ENCODE measurements at places on chromosomes 13 and 19.

- no peak for DNase-seq
These were observed 277.6 kb upstream of the DACH1 start for GRCh38 chr13:72144636-72145035.

GRCh38 chr19:22523940-22524339 is 101.8 kb upstream of the ZNF98 start:
- no peak for DNase-seq

DNA sequence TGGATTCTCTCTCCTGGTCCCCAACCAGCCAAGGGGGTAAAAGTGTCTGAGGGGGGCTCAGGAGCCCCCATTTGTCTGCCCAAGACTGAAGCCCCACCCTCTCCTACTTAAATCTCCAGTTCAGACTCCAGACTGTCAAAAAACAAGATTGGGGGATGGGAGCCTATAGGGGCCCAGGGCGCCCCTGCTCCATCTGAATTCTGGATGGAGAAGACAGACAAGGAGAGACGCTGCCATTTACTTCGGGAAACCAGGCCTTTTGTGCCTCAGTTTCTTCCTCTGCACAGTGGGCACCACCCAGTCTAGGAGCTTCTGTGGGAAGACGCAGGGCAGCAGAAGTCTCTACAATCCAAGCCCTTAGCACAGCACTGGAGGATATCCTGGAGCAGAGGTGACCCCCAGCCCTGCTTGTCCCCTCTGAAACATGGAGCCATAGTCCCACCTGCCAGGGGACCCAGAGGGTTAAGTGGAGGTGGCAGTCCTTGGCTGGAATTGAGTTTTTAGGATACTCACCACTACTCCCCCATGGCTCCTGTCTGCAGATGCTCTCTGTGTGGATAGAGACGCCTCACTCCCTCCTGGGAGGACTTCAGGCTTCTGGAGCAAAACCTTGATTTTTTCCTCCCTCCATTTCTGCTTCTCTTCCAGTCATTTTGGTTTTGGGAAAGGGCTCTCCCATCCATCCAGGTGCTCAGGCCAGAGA is 1.7 kb upstream of the CRLF1 start:
- no peak for DNase-seq

GRCh38 chr13:41905600-41906254 is 55.2 kb downstream of the VWA8 start:
- no peak for DNase-seq

GRCh38 chr13:67095621-67096020 is 134.5 kb downstream of the PCDH9 start:
- DNase-seq: no peak

DNA sequence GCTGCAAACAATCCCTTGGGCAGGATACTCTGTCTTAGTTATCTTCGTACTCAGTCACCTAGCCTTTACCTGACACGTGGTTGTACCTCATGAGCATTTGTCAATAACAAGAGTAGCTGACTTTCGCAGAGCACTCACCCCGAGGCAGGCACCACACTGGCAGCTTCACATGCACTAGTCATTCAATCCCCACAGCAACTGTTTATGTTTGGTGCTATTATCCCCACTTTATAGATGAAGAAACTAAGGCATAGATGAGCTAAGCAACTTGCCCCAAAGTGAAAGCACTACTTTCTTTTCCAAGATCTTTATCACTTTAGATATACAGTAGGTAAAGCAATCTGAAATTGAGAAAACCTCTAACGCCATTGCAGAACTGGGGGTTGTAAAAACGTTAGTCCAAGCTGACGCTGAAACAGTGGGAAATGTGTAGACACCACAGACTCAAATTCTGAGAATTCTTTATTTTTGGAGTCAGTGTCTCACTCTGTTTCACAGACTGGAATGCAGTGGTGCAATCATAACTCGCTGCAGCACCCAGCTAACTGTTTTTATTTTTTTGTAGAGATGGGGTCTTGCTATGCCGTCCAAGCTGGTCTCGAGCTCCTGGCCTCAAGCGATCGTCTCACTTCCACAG is 446.0 kb downstream of the FOXO1 start:
- DNase-seq: peak; percentile 20

DNA sequence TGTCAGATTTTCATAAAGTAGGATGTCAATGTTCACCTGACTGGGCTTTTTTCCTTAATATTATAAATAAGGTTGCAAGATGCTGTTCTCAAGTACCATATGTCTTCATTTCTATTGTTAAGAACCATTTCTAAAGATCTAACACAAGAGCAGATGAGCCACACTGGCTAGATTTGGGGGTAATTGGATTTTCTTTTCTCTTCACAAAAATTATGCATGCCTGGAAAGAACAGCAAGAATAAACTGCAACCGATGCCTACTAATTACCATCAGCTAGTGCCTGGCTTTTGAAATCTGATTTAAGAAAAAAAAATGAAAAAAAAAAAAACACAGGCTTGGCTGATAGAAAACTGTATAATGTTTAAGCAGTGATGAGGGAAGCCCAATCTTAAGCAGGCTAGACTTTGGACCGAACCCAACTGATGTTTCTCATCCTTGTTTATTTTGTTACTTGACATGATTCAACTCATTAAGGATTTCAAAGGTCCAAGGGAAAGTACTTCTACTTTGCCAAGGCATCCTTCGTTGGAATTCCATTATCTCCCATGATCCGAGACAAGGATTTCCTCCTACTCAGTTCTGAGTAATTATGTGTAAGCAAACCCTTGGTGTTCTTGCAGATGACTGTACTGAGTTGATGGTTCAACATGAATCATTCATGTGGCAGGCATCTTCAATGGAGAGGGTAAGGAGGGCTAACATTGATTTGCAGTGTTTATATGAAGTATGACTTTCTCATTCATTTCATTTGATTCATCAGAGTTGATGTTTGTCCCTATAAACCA is 300.5 kb downstream of the SPRY2 start:
- DNase-seq: no peak

- DNase-seq: no peak
These were observed 11.8 kb upstream of the EDNRB start for GRCh38 chr13:77930430-77930829.

DNA sequence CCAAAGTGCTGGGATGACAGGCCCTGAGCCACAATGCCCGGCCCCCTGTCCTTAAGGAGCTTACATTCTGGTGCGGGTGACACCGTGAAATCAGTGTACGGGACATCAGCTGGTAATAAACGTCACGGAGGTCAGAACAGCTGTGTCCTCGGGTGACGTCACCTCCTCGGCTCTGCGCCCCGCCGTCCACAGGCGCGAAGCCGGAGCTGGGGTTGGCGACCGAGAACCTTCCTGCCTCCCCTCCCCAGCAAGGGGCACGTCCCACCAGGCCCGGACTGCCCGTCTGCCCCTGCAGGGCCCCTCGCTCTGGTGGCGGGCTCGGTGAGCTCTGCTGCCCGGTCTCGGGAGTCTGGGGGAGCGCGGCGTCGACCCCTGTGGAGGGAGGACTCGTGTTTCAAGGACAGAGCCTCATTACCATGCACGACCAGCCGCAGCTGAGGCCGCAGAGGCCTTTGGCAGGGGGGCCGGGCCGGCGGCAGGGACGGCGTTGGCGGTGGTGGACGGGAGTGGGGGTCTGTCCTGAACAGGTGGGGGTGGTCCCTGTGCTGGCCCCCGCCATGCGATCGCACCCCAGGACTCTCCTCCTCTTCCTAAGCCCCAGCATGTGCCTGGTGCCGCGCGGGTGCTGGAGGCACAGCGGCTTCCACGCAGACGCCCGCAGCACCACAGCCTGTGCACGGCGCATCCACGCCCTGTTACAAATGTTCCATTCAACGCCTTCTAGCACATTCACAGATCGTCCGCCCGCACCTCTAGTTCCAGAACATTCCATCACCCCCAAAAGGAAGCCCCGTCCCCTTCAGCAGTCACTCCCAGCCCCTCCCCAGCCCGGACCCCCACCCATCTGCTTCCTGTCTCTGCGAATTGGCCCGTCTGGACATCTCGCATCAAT is 5.4 kb downstream of the LINGO3 start:
- no peak for DNase-seq

- no peak for DNase-seq
These were observed 512 bp downstream of the CC2D1A start for GRCh38 chr19:13906521-13906904.

DNA sequence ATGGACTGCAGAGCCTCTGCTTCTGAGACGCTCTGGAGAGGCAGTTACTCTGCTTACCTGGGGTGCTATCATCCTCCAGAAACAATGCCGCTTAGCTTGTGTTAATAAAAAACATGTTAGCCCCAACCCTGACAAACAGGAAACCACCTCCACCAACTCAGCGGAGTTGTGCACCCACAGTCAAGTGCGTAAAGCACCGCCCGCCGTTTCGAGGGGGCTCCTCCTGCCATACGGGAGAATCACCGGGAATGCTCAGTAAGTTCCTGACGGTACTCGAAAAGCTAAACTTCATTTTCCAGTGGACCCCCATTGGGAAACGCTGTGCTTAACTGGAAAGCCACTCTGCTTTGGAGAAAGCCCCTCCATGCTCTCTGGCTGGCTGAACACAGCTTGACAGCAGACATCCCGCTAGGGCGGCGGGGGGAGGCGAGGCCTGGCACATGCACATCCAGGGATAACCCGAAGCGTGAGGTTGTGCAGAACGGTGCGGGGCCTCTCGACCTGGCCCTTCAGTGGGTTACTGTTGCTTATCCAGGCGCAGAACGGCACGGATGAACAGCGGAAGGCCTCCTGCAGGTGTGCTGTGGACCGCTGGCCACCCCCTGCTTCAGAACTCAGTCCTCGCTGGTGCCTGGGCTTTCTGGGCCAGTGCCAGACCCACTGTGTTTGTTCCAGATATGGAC is 17.1 kb downstream of the GAS6 start:
- no peak for DNase-seq

- DNase-seq: no peak
These were observed 53.0 kb downstream of the ZAR1L start for GRCh38 chr13:32262165-32262564.

DNA sequence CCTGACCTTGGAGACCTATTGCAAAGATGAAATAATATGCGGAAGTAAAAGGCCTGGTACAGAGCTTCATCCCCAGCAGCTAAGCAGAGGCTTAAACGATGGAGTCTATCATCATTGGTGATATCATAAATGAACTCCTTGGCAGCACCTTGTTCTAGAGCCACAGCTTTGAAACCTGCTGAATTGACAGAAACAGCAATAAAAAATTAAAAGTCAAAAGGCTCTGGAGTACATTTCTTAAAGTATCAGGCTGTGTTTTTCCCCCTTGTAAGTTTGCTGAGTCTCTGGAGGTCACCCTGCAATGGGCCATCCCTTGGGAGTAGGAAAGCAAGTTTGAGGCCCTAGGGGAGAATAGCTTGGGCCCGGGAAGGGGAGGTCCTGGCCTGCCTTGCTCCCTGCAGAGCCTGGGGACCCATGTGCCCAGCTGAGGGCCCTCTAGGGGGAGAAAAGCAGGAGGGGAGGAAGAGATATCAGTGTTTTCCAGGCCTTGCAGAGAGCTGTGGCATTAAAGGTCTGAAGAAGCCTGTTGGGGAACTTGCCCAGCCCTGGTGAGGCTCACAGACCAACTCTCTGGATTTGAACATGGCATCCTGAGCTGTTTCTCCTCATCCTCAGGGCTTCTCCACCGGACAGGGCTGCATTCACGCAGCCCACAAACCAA is 416.1 kb downstream of the ZNF536 start:
- DNase-seq: no peak

- DNase-seq: no peak
These were observed 2299.5 kb downstream of the PCDH9 start for GRCh38 chr13:64930636-64931035.
